ENCODE measurements at places on chromosomes 2 and 18.

- no peak for DNase-seq
Observed at GRCh38 chr2:61463769-61464475, 7.0 kb downstream of the USP34 start.

DNA sequence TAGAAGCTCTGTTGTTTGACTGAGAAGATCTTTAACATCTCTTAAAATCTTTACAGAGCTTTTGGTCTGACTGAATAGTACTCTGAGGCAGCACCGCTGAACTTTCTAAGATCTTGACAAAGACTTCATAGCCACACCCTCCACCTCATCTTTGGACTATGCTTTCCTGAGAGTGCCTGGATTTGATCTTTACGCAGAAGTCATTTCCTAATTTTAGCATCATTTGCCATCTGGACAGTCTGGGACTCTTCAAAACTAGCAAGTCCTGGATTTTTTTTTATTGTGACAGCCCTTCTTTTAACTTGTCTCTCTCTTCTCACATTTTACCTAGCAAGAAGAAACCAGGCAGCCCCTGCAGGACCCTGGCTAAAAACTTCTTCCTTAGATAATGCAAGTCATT, 188.8 kb downstream of the CTIF start:
- DNase-seq, result no peak

DNA sequence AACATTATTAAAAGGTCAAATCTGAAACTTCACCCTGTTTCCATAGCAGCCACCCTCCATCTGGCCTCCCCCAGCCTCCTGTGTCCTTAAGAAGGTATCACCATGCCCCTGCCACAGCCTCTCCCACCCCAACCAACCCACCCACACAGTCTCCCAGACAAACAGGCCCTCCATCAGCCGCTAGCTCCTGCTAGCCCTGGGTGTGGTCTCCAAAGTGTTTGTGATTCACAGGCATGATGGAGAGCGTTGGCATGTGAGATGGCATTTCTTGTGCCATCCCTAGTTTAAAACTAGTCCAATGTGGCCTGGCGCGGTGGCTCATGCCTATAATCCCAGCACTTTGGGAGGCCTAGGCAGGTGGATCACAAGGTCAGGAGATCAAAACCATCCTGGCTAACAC, 44.9 kb upstream of the GPR45 start:
- DNase-seq, result no peak

DNA sequence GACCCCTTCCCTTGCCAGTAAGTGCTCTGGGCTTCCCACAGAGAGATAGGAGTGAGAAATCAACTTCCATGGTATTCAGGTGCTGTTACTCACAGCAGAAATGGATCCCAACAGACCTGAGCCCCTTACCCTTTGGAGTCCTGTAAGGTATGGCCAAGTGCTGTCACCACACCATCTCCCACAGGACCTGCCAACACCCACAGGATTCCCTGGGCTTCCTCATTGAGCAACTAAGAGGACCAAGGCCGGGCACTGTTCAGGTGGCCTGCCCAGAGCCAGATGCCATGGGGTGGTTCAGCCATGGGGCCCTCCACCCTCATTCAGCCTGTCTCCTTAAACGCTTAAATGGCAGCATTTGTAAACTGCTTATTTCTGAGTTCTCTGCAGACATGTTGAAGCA, 166.2 kb downstream of the TRIM43 start:
- DNase-seq, result no peak

DNA sequence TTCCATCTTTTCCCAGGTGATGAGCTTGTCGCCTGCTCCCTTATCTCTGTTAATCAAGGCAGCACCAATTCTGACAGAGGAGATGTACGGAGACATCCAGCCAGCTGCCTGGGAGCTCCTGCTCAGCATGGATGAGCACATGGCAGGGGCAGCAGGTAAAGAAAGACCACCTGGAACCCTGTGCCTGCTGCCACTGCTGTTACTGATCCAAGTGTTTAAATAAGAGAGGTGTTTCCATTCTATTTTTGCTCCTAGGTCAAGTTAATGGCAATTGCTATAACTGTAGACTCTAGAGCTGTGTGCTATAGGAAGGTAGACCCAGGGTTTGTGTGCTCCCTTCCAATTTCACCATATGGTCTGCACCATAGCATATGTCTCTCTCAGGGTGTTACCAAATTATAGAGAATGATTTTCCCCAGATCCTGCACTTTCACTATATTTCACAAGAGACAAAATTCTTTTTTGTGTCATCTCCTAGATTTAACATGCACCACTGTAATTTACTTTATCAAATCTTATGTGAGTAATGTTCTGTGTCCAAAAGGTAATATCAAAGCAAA, 88.6 kb upstream of the RPE start:
- DNase-seq, result no peak

DNA sequence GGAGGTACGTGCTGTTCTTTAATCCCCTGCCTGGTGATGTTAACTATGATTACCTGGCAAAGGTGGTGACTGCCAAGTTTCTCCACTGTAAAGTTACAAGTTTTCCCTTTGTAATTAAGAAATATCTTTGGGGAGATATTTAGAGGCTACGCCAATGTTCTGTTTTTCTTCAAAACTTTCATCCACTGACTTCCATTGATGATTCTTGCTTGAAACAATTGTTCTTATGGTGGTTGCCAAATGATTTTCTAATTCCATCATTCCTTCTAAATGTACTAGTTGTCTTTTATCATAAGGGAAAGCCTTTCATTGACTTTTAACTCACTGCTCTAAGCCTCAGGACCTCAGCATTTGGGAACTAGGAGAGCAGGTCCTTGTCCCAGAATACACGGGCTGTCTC, 205.5 kb downstream of the SMAD7 start:
- DNase-seq, result no peak

DNA sequence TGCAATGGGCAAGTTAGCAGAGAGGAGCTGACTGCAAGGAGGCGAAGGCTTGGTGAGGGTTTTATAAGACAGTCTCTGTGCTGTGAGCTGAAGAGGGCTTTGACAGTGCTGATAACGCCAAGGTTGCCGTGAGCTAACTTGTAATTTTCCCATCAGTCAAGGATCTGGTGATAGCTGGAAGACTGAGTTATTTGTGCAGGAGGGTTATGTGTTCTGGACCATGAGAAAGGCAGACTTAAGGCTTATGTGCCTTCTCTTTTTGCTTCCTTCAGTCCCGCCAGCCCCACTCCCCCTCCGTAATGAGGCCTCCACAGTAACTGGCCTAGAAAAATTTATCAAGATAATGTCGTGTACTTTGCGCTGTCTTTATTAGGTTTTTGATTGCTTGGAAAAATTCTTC, 94.6 kb downstream of the RTP5 start:
- DNase-seq, result no peak

GRCh38 chr2:166057370-166058164, 70.3 kb downstream of the SCN1A start:
- no peak for DNase-seq

- DNase-seq, result no peak
Observed at GRCh38 chr2:216560838-216561270, 62.2 kb downstream of the RPL37A start.

- DNase-seq, result no peak
Observed at GRCh38 chr2:8268172-8268783, 413.6 kb upstream of the ID2 start.

GRCh38 chr18:76985156-76985950, 147.2 kb downstream of the MBP start:
- no peak for DNase-seq

GRCh38 chr2:23594460-23594825, 209.5 kb downstream of the KLHL29 start:
- DNase-seq, result no peak

Measured in GOT3 (cell line).